ENCODE measurements at places on chromosomes 5 and 9.

- no peaks in the 10 kb centered on the region for H3K36me3 ChIP-seq
- H3K27ac ChIP-seq = no peak overlapping the region
- peaks cover 5% of the 10 kb centered on the region for H3K27me3 ChIP-seq
- no peak for DNase-seq
- H3K4me1 ChIP-seq = no peaks in the 10 kb centered on the region
These were observed 44.8 kb upstream of the ALDOB start for GRCh38 chr9:101480386-101480785.

GRCh38 chr5:158886086-158886485, 213.6 kb downstream of the EBF1 start:
- no peak overlapping the region for H3K4me3 ChIP-seq
- no peaks in the 10 kb centered on the region for H3K27me3 ChIP-seq
- H3K4me1 ChIP-seq = no peaks in the 10 kb centered on the region
- no peak for DNase-seq
- H3K36me3 ChIP-seq = no peaks in the 10 kb centered on the region
- H3K27ac ChIP-seq = no peak overlapping the region

DNA sequence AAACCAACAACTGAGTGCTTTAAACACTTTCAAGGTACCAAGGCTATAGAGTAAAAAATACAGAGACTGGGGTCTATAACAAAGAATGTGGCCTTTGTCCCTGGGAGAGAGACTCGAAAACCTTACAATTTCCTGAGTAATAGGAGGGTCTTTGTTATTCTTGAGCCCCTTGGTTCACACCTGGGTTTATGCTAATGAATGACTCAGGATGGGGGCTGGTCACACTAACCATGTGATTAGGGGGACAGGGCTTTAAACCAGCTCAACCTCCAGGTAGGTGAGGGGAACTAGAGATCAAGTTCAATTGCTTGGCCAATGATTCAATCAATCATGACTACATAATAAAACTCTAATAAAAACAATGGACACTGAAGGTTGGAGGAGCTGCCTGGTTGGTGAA, 50.2 kb downstream of the PLPP1 start:
- no peak overlapping the region for H3K27ac ChIP-seq
- peaks cover 11% of the 10 kb centered on the region for H3K4me1 ChIP-seq
- no peak for DNase-seq
- H3K4me3 ChIP-seq = no peak overlapping the region

DNA sequence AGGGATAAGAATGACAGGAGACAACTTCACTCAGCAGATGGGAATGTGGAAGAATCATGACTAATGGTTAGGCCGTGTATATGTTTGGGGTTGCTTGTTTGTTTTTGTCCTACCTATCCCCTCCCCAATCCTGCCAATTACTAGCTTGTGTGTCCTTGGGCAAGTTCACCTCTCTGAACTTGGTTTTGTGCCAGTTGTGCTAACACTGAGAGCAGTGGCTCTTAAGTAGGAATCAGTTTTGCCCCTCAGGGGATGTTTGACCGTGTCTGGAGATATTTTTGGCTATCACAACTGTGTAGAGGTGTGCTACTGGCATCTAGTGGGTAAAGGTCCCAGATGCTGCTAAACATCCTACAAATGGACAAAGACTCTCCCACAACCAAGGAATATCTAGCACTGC, 287.0 kb downstream of the DMRT2 start:
- no peak overlapping the region for H3K4me3 ChIP-seq
- H3K4me1 ChIP-seq = no peaks in the 10 kb centered on the region
- H3K27ac ChIP-seq = no peak overlapping the region
- H3K27me3 ChIP-seq = no peaks in the 10 kb centered on the region

- no peak overlapping the region for H3K4me3 ChIP-seq
- no peaks in the 10 kb centered on the region for H3K4me1 ChIP-seq
- no peak for DNase-seq
These were observed 75.1 kb upstream of the SLC25A51 start for GRCh38 chr9:37978983-37979382.

GRCh38 chr5:53298841-53299240, 181.6 kb upstream of the FST start:
- H3K36me3 ChIP-seq = no peaks in the 10 kb centered on the region
- no peak overlapping the region for H3K4me3 ChIP-seq
- no peaks in the 10 kb centered on the region for H3K27me3 ChIP-seq

GRCh38 chr9:35203528-35203927, 41.7 kb downstream of the UNC13B start:
- no peaks in the 10 kb centered on the region for H3K36me3 ChIP-seq
- DNase-seq = no peak
- H3K4me3 ChIP-seq = no peak overlapping the region
- no peaks in the 10 kb centered on the region for H3K4me1 ChIP-seq
- H3K27me3 ChIP-seq = no peaks in the 10 kb centered on the region
- no peak overlapping the region for H3K27ac ChIP-seq

GRCh38 chr9:33438926-33439680, 8.3 kb downstream of the AQP3 start:
- no peaks in the 10 kb centered on the region for H3K4me1 ChIP-seq
- no peak for DNase-seq
- H3K4me3 ChIP-seq = no peak overlapping the region
- no peak overlapping the region for H3K27ac ChIP-seq
- H3K36me3 ChIP-seq = peaks cover 17% of the 10 kb centered on the region

DNA sequence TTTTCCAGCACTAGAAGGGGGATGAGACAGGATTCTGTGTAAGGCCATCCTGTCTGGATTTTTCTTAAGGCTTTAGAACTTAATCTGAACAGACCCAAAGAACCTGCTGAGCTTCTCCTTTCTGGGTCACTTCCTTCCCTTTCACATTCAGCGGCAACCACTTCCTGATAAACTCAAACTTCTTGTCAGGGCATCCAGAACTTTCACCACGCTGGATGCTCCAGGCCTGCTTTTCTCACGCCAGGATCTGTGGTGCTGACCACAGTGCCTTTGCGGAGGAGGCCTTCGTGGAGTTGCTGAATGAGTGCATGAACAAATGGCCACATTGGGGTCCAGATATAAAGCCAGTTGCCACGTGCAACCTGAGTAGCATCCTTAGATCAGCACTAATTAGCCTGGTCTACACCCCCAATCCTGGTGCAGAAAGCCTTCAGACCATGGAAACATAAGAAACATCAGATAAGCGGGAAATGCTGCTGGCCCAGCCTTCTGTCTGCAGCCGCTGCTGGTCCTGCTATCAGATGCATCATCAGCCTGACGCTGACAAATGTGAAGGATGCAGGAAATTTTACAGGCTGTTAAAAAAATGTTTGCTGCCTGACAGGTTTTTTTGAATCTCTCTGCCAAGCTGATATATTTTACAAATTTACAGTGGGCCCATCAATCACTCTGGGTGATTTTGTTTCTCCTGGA, 75.3 kb upstream of the BARHL1 start:
- H3K4me3 ChIP-seq = no peak overlapping the region
- no peak for DNase-seq
- H3K27me3 ChIP-seq = no peaks in the 10 kb centered on the region
- peaks cover 4% of the 10 kb centered on the region for H3K4me1 ChIP-seq
- no peak overlapping the region for H3K27ac ChIP-seq

DNA sequence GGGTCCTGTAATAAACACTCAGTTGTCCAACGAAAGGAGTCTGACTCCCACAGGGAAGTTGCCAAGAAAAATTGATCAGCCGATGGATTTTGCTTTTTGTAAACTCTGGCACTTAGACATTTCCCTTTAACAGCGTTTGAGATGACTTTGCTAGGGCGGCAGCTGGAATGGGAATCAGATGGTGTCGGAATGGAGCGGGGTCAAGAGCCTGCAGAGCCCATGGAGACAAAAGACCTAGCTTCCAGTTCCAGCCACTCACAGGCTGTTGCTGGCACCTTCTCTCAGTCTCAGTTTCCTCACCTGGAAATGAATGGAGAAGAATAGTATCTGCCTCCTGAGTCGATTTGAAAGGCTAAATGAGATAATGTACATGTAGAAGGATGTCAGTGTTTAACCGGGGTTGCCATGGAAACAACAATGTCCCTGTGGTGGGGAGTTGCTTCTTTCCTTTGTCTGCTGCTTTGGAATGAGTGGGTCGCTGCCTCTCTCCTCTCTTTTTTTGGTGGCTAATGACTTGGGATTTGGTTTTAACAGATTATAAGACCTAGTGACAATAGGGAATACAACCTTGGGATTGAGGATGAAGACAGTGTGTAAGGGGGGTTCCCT, 137.4 kb downstream of the GAS1 start:
- H3K36me3 ChIP-seq = no peaks in the 10 kb centered on the region
- no peak overlapping the region for H3K27ac ChIP-seq
- no peaks in the 10 kb centered on the region for H3K27me3 ChIP-seq
- H3K4me3 ChIP-seq = no peak overlapping the region

DNA sequence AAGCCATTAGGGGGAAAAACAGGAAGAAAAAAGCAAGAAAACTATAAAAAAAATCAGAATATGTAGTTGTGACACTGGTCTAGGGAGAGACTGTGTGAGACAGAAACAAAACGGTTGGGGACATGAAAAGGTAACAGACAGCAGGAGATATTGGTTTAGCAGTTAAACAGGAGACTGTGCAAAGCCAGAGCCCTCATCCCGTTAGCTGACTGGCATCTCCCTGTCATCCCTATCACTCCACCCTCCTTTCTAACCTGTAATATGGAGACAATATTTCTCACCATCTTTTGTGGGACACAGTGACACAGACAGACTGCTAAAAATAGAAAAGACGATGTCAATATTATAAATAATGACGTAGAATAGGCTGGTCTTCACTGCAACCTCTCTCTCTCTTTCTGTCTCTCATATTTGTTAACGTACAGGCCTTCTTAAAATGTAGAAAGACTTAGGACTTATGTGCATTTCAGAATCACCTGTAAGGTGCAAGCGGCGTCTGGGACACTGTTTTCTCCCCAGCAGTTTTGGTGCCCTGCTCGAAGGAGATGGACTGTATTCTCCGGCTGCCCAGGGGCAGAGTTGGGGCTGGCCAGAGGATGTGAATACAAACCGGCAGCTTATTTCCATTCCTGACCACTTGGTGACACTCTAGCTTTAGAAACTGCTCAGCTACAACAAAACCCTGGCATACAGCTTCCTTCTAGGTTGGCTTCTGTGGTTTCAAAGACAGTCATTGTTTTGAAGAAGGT, 190.6 kb downstream of the MAT2B start:
- H3K27me3 ChIP-seq = no peaks in the 10 kb centered on the region
- H3K4me3 ChIP-seq = no peak overlapping the region
- no peaks in the 10 kb centered on the region for H3K36me3 ChIP-seq
- DNase-seq = no peak

DNA sequence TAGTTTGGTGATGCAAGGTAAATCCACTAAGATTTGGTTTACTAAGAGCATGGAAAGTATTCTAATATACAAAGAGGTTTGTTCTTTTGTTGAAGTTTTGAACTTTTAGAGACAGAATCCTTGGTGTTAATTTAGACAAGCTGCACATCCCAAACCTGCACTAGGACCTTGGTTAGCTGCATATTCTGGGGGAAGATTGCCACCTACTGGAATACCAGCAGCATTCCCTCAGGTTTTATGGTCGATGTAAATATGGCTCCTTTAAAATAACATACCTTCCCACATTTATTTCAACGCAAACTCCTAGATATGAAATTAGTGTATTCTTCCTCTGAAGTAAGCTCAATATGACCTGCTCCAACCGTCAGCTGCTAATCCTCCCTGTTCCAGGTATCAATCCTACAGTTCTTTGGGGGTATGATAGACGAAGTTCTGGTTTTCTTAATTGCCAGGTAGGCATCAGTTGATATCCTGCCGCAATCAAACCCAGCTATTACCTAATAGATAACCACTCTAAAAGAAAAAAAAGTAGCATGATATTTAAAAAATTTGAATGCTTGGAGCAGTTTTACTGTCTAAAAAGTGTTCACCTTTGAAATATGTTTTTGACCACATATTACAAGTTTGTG, 624.1 kb downstream of the ISL1 start:
- no peak overlapping the region for H3K27ac ChIP-seq
- no peaks in the 10 kb centered on the region for H3K27me3 ChIP-seq
- H3K36me3 ChIP-seq = no peaks in the 10 kb centered on the region
- no peak overlapping the region for H3K4me3 ChIP-seq
- H3K4me1 ChIP-seq = no peaks in the 10 kb centered on the region

GRCh38 chr9:117725426-117725887, 21.3 kb downstream of the TLR4 start:
- no peaks in the 10 kb centered on the region for H3K27me3 ChIP-seq
- no peak for DNase-seq
- no peaks in the 10 kb centered on the region for H3K36me3 ChIP-seq

DNA sequence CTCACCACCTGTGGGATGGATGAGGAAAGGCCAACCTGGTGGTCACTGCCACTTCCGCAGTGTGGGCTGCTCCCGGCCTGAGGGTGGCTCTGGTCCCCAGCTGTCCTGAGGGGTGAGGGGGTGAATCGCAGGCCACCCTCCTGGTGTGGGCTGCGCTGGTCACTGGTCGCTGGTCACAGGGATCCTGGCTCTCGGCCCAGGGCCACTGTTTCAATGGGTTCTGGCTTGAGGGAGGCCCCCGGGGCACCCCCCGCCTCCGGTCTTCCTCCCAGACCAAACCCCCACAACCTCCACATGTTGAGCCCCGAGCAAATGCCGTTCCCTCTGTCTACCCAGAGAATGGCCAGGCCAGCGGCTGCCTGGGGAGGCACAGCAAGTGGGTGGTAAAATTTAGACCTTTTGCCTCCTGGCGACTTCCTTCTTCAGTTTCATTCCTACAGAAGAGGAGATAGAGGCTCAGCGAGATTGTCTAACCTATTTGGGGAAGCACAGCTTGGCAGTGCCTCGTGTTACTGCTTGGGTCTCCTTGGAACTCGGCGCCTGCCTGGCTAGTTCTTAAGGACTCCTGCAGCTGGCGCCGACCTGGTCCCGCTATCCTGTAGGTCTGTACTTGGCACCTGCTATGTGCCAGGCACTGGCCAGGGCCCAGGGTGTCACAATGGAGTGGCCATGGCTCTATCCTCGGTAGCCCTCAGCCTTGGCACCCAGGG, 48.2 kb downstream of the RXRA start:
- no peak for DNase-seq
- no peaks in the 10 kb centered on the region for H3K4me1 ChIP-seq
- no peaks in the 10 kb centered on the region for H3K27me3 ChIP-seq
- no peak overlapping the region for H3K4me3 ChIP-seq
- no peaks in the 10 kb centered on the region for H3K36me3 ChIP-seq

GRCh38 chr5:157677931-157678330, 6.6 kb downstream of the C5orf52 start:
- H3K27ac ChIP-seq = no peak overlapping the region
- no peak for DNase-seq
- H3K4me3 ChIP-seq = no peak overlapping the region
- no peaks in the 10 kb centered on the region for H3K27me3 ChIP-seq
- H3K4me1 ChIP-seq = no peaks in the 10 kb centered on the region
- H3K36me3 ChIP-seq = no peaks in the 10 kb centered on the region

GRCh38 chr5:61023131-61023530, 78.1 kb downstream of the NDUFAF2 start:
- no peak overlapping the region for H3K4me3 ChIP-seq
- no peaks in the 10 kb centered on the region for H3K4me1 ChIP-seq
- DNase-seq = no peak
- no peaks in the 10 kb centered on the region for H3K27me3 ChIP-seq
- no peaks in the 10 kb centered on the region for H3K36me3 ChIP-seq

GRCh38 chr9:91066042-91066415, 264.4 kb downstream of the SYK start:
- H3K27ac ChIP-seq = no peak overlapping the region
- H3K36me3 ChIP-seq = no peaks in the 10 kb centered on the region
- H3K4me3 ChIP-seq = no peak overlapping the region
- DNase-seq = no peak
- no peaks in the 10 kb centered on the region for H3K4me1 ChIP-seq

Data from CD8-positive, alpha-beta memory T cell (primary cell).